Heart right ventricle (tissue), 16 donors: ENCODE measurements at places on chromosomes 7 and 10. TPM values are rescaled to one million over a fixed set of nuclear protein-coding genes. Genes with fewer than 3 reads are reported as not detected.

Gene KCNH2
- 63.2 TPM for total RNA-seq

Gene ZNF804B
- not detected for total RNA-seq

Gene SPAM1
- total RNA-seq, result not detected

DNA sequence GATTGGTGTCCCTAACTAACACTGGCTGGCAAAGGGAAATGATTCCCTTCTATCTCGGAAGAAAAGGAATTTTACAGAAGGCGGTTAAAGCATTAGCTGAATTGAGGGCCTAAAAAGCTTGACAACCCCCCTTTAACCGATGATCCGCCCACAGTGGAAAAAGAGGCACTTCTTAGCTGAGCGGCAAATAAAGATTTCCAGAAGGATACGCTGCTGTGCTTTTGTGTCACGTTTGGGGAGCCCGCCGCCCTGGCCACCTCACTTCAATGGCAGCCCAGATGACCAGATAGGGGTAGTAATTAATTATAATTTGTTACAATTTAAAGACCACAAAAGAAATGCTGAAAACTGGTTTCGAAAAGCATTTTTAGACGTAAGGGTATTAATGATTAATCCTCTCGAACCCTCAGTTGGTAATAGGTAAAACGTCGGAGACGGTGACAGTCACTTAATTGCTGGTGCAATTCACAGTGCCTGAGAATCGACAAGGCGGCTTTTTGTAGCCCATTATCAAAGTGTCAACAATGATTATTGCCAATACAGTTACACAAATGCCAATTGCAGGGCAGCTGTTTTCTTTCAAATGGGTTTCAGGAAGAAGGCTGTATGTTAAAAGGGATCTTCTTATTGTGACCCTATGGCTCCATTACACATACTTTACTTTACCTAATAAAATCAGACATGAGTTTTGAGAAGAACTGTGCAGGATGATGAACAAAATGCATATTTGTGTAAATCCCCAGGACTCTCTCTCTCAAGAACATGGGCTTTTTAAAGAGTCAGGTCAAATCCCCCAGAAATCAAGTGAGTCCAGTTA, 154.1 kb downstream of the PIP4K2A start:
- no peak for DNase-seq

GRCh38 chr7:78571292-78571691, 772.7 kb downstream of the PHTF2 start:
- DNase-seq, result no peak

DNA sequence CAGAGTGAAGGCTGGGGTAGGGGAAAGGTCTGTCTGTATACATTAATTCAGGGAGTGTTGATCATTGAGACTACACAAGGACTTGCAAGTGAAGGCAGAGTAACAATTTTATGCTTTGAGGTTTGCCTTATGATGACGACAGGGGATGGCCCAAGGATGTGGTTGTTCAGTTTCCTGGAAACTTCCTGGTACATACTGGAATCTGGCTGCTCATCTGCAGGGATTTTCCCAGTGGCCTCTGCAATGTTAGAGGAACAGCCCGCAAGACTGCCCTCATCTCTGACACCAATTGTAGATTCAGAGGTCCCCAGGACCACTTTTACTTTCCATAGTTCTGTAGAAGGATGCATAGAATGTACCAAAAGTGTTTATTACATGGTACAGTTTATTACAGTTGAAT, 189.6 kb downstream of the TMEM178B start:
- DNase-seq, result no peak

DNA sequence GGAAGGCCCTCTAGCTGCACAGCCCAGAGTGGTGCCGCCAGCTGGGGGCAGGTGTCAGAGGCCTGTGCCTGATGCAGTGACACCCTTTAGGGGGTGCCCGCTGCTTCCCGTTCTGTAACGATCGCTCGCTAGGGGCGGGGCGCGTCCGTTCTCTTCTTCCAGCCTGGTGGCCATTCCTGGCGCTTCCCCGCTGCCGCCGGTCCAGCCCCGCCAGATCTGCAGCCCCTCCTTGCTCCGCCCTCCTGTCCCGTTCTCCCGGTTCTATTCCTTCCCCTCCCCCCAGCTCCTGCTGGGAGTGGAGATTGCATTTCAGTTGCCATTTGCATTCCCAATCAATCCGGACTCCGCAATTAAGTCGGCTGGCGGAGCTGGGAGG, 39.2 kb downstream of the AGAP3 start:
- DNase-seq, result peak; percentile 50

DNA sequence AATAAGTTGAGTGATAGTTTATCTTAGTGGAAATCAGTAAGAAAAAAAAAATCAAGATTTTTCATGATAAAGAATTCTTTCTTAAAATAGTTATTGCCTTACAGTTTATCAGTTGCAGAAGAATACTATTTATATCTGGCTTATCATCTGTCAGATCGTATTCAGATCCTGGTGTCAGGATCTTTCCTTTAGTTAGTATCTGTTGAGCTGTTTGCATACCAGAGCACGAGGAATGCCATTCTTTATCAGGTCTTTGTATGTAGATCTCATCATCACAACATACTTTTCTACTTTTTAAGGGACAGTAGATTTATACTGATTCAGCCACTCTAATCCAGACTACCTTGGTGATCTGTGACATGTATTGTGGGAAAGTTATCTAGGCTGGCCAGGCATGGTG, 12.5 kb downstream of the ENO4 start:
- no peak for DNase-seq

DNA sequence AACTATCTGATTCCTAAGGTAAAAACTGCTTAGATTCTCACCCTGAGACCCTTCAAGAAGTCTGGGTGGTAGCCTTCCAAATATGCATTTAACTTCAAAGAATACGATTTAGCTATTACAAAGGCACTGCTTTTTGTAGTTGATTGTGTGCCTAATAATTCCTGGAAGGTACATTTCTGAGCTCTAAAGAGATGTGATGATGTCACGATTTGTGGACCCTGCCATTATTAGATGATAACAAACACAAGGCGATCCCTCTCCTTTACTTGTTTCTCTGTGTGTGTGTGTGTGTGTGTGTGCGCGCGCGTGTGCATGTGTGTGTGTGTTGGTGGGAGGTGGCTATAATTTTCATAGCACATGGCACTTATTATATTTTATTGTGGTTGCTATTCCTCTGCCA, 70.9 kb downstream of the TFPI2 start:
- DNase-seq, result no peak

DNA sequence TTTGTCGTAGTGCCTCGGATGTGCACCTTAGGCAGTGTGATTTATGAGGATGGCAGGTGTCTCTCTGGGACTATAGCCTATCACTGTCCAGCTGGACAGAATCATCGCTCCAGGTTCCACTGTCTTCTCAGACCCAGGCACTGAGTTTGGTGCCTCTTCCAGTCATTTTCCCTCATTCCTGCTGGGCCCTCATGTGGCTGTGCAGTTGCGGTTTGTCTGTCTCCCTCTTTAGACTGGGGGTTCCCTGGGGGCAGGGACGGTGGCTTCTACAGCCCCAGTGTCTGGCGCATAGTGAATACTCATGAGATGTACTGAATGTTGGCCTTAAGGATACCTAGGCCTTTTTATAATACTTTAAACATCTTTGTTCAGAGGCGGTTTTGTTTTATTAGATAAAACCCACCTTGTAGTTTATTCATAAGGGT, 28.9 kb downstream of the CCM2 start:
- no peak for DNase-seq

DNA sequence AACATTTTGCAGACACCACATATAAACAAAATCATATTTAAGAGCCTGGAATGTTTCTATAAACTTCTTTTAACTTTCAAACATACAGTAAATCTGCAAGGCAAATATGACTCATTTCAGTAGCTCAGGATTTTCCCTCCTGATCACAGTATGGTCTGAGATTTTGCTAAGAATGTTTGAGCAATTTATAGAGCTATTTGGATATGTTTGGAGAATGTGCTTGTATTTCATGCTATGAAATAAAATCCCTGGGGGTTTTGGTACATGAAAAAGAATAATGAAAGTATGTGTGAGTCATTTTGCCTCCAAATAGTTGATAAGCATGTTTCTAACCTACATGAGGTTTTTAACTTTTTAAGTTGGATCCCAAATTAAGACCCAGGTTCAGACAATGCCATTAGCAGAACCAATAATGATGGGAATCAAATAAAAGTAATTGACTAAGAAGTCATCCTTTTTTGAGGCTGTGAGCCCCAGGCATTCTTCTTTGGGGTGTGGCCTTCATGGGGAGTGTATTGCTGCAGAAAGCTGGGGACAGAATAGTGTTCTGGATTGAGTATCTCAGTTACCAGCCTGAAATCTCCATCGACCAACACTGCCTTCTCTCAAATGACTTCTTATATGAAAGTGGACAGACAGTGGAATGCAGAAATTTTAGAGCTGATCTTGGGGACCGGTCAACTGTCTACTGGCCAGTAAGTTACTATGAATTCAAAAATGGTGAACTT, 66.1 kb upstream of the AGBL3 start:
- no peak for DNase-seq

DNA sequence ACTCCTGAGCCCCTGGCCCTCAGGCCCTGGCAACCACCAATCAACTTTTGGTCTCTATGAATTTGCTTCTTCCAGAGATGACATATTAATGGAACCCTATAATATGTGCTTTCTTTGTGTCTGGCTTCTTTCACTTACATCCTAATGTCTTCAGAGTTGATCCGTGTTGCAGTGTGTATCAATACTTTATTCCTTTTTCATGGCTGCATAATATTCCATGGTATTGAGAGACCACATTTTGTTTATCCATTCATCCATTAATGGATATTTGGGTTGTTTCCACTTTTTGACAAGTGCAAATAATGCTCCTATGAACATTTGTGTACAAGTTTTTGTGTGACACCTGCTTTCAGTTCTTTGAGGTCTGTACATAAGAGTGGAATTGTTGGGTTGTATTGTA, 43.3 kb upstream of the ELFN1 start:
- DNase-seq, result no peak

GRCh38 chr7:47198159-47198558, 383.8 kb downstream of the TNS3 start:
- DNase-seq, result no peak

- no peak for DNase-seq
These were observed 4.8 kb downstream of the MINDY4 start for GRCh38 chr7:30775992-30776391.

- no peak for DNase-seq
These were observed 55.4 kb upstream of the MKRN1 start for GRCh38 chr7:140534743-140535142.

DNA sequence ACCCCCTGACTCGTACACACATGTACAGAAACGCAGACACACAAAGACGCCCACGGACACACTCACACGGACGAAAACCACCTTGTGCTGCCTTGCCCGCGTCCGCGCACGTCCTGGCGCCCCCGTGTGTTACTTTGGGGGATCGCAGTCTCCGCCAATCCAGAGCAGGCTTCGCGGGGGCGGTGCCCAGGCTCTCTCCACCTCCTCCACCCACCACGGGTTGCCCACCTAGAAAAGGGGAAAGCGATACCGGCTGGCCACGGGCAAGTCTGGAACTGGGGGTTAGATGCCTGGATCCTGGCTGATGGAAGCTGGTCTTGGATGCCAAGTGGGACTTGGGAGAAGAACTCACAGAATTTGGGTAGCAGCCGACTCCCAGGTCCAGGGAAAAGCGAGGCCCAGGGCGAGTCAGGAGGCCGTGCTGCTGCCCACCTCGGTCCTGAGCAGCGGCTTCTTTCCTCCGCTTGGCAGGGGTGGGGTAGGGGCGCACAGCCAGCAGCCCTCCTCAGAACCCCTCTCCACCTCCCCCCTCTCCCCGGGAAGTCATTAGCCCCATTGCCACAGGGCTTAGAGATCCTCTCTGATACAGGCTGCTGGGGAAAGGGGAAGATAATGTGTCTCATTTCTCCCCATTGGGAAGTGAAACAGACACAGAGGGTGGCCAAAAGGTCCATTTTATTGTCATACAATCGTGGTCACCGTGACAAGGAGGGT, 4.6 kb upstream of the VGF start:
- peak; percentile 75 for DNase-seq

- DNase-seq, result no peak
These were observed 417.8 kb downstream of the PARD3 start for GRCh38 chr10:34397324-34397723.

DNA sequence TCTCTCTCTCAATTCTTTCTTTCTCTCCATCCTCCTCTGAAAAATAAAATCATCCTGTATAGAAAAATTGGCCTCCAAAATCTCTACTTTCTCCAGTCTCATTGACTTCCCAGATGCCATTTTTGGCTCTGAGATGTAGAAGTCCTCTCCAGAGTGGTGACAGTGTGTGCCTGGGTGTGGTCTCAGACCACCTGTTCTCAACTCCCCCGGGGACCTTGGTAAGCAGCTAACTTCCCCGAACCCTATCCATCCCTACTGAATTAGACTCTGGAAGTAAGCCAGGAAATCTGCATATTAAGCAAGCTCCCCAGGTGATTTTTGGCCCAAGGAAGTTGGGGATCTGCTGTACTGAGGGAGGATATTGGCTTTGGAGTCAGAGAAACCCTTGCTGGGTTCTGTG, 120.5 kb downstream of the WDR11 start:
- DNase-seq, result no peak

GRCh38 chr7:104922182-104923009, 91.6 kb upstream of the KMT2E start:
- peak; percentile 41 for DNase-seq

DNA sequence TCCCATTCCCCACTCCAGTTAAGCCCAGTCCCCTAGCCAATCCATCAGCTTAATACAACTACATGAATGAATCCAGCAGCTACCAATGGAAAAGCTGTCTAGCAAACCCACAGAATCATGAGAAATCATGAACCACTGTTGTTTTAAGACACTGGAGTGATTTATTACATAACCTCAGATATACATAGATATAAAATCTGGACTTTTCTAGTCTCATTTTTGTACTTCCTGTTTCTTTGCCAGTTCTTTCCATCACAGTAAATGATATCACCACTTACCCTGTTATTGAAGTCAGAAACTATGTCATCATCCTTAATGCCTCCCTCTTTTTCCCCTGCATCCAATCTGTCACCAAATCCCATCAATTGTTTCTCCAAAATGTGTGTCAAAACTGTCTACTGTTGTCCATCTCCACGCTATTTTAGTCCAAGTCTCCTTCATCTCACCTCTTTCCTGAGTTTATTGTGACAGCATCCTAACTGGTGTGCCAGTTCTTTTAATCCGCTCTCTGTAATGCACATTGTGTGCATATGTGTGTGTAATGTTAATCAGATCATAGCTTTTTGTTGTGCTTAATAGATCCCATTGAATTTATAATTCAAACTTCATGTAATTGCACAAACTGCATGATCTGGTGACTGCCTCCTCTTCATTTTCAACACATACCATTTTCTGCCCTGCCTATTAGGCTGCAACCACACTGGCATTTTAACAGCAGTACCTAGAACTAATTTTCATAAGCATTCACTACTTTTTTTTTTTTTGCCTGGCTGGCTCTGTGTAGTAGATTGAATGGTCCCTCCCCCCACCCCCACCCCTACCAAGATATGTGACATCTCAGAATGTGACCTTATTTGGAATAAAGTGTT, 56.0 kb downstream of the MKLN1 start:
- DNase-seq, result no peak
